Naive thymus-derived CD8-positive, alpha-beta T cell (primary cell): ENCODE measurements at places on chromosomes 5 and 9. TPM values are rescaled to one million over a fixed set of nuclear protein-coding genes. Genes with fewer than 3 reads are reported as not detected.

DNA sequence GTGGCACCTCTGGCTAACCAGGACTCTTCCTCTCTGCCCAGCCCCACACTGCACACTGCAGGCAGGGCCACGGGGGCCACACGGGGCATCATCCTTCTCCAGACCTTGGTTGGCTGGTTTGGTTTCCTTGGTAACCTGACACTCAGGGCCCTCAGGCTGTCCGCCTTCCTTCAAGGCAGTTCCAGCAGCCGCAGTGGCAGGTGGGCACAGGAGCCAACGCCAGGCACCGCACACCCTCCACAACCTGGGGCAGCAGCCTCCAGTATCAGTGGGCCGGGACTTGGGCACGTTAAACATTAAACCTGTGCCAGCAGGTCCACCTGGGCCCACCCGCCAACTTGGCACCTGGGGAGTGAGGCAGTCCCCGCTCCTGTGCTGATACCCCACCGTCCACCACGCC is 1.9 kb downstream of the NPDC1 start:
- no peak for DNase-seq
- H3K27me3 ChIP-seq, result peaks cover 7% of the 10 kb centered on the region
- H3K4me3 ChIP-seq, result no peak overlapping the region
- peaks cover 3% of the 10 kb centered on the region for H3K4me1 ChIP-seq
- no peak overlapping the region for H3K27ac ChIP-seq
- no peaks in the 10 kb centered on the region for H3K36me3 ChIP-seq

DNA sequence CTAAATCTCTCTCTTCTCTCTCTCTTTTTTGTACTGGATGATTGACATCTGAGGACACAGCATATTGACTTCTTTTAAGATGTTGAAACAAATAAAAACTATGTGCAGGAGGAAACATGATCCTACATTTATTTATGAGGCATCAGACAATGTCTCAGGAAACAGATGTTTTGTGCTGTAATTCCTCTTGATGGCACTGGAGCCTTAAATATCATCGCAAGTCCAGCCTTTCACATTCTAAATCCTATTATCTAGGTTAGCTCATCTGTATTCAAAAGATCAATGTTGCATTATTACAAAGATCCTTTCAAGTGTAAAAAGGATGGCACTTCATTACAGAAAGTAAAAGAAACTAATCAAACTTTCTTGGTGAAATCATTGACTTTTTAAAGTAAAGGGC is 63.9 kb downstream of the MAT2B start:
- no peak overlapping the region for H3K4me3 ChIP-seq
- H3K27ac ChIP-seq, result no peak overlapping the region
- DNase-seq, result no peak

DNA sequence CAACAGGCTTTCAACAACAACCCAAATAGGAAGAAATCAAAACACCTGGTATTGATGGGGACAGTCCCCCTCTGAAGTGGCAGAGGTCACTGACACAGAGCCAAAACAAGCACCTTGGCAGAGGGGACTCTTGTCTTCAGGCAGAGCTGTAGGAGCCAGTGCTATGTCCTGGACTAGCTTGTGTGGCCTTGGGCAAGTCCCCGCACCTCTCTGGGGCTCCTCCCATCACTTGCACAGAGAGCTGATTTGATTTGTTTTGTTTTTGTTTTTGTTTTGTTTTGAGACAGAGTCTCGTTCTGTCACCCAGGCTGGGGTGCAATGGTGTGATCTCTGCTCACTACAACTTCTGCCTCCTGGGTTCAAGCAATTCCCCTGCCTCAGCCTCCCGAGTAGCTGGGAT is 100.8 kb downstream of the C9orf50 start:
- peaks cover 5% of the 10 kb centered on the region for H3K27me3 ChIP-seq
- H3K4me1 ChIP-seq, result peaks cover 2% of the 10 kb centered on the region
- H3K27ac ChIP-seq, result no peak overlapping the region
- peaks cover 8% of the 10 kb centered on the region for H3K36me3 ChIP-seq
- H3K4me3 ChIP-seq, result no peak overlapping the region

DNA sequence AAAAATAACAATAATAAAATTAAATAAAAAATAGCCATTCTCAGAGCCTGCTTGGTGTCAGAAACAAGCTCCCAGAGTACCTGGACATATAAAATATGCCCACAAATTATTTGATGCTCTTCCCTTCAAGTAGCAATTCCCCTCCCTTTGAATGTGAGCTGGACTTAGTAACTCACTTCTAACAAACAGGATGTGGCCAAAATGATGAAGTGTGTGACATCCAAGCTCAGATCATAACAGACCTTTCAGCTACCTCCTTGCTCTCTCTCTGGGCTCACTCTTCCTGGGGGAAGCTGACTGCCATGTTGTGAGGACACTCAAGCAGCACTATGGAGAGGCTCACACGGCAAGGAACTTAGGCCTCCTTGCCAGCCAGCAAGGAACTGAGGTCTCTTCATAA is 69.0 kb downstream of the SPRY4 start:
- H3K4me3 ChIP-seq, result no peak overlapping the region
- peaks cover 3% of the 10 kb centered on the region for H3K27me3 ChIP-seq
- H3K36me3 ChIP-seq, result peaks cover 9% of the 10 kb centered on the region
- DNase-seq, result no peak

DNA sequence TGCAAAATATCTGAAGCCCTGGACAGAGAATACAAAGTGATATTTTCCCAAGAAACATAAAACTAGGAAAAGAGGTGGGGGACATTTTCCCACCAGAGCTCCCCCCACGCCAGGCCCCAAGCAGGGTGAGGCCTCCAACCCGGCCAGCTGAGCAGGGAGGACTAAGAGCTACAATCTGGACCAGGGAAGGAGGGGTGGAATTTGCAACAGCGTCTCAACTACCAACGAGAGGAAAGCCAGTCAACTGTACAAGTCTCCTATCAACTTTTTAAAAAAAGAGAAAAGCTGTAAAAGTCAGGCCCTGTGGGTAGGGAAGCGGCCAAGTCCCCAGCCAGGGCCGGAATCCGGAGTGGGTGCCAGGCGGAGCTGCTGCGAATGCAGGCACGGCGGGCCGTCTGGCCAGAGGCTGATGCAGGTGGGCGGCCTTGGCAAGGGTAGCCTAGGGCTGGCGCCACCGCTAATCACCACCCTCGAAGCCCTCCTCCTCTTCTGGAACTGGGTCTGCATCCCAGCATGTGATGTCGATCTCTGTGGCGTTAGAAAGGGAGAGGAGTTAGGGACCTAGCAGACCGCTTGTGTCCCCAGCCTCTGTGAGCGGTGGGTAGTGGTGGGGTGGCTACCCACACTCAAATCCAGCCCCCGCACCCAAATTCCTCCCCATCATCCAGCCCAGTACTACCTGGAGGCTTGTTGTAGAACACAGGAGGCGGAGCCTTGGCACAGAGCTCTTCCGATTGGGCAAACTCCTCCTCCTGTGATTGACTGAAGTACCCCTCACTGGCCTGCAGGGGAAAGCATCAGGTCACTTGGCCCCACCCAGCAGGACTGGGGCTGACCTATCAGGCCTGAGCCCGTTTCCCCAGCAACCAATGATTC is 10.6 kb downstream of the PRR7 start:
- H3K27ac ChIP-seq, result no peak overlapping the region
- no peaks in the 10 kb centered on the region for H3K36me3 ChIP-seq
- DNase-seq, result peak; percentile 50
- H3K4me3 ChIP-seq, result peak overlapping the region; percentile 63

- no peak overlapping the region for H3K4me3 ChIP-seq
- peaks cover 2% of the 10 kb centered on the region for H3K4me1 ChIP-seq
- H3K27me3 ChIP-seq, result no peaks in the 10 kb centered on the region
These were observed 17.9 kb upstream of the CTNNAL1 start for GRCh38 chr9:109031241-109031640.

- no peak for DNase-seq
- H3K27me3 ChIP-seq, result peaks cover 13% of the 10 kb centered on the region
- no peaks in the 10 kb centered on the region for H3K4me1 ChIP-seq
- H3K27ac ChIP-seq, result no peak overlapping the region
- H3K36me3 ChIP-seq, result no peaks in the 10 kb centered on the region
These were observed 305.5 kb upstream of the CLINT1 start for GRCh38 chr5:158164296-158165047.

PAEP gene
- total RNA-seq, result not detected

IL7R gene
- total RNA-seq, result 1,319 TPM

FAM13B gene
- 68.9 TPM for total RNA-seq
